ENCODE measurements at places on chromosomes 11 and 22.

DNA sequence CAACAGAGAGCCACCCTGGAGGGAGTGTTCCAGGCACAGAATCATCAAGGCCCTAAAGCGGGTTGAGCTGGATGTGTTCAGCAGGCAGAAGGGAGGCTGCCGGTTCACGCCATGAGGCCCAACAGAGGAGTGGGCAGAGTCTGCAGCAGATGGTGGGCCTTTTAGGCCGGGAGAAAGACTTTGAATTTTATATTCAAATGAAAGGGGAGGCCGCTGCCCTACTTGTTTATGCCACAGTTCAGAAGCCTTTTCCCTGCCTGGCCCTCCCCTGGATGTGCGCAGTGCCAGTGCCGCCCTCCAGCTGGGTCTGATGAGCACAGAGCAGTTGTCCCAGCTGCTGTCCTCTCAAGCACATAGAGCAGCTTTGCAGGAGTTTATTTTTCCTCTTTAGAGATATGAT, 46.9 kb upstream of the TTC12 start:
- DNase-seq: no peak
- H3K4me3 ChIP-seq: no peak overlapping the region
- H3K4me1 ChIP-seq: no peaks in the 10 kb centered on the region
- H3K36me3 ChIP-seq: no peaks in the 10 kb centered on the region
- H3K27me3 ChIP-seq: no peaks in the 10 kb centered on the region

DNA sequence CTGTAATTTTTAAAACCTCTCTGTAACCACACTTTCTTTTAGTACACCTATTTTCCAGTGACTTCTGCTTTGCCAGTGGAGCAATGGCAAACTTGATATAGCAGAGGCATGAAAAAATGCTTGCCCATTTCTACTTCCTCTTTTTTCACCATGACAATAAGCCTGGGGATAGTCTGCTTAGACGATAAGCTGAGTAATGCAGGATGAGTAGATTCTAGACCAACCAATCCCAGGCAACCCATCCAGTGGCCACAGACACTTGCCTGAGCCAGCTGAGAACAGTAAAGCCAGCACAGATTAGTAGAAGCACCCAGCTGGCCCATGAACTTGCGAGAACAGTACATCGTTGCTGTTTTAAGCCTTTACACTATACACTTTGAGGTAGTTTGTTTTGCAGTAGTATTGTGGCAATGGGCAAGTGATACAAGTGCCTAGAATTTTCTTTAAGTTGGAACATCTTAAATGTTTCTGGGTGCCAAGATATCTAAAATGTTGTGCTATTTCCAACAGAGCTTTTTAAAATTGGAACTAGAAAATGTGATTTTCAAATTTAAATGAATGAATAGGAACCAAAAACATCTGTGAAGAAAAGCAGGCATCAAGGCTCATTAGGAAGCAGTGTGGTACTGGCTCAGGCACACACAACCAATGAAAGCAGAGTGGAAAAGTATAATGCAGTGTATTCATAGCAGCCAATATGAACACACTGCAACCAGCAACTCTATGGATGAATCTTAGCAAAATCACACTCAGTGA, 37.7 kb downstream of the DDI1 start:
- no peaks in the 10 kb centered on the region for H3K4me1 ChIP-seq
- no peak overlapping the region for H3K27ac ChIP-seq
- no peaks in the 10 kb centered on the region for H3K36me3 ChIP-seq

DNA sequence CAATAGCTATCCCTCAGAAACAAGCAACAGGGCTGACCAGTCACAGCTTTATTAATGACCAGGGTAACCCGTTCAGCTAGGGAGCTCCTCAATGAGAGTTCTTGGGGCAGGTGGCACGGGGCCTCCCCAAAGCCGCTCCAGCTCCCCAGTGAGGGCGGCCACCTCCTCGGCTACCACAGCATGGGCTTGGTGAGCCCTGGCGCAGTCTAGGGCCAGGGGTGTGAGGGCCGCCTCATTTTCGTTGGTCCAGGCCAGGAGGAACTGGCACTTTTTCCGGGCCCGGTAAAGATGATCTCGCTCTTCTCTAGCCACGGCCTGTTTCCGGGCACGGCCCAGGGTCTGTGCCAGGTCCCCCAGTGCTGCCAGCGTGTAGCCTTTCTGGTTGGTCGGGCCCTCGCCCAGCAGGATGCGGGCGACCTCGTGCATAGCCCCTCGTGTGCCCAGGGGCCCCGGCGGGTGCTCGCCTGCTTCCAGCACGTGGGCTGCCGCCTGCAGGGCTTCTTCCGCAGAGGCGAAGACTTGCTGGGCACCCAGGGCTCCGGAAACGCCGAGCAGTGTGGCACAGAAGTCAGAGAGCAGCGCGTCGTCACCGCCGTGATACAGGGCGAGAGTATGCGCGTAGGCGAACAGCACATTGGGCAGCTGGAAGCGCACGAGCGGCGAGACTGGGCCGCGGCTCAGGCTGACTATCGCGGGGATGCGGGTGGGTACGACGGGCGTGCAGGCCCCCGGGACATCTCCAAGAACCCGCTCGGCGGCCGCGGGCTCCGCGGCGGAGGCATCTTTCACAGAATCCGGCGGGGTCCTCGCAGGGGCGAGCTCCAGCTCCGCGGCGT, 913 bp downstream of the ZNHIT2 start:
- peaks cover 53% of the 10 kb centered on the region for H3K4me1 ChIP-seq
- peak overlapping the region; percentile 94 for H3K4me3 ChIP-seq
- DNase-seq: peak; percentile 65
- peaks cover 50% of the 10 kb centered on the region for H3K36me3 ChIP-seq
- H3K27me3 ChIP-seq: no peaks in the 10 kb centered on the region

GRCh38 chr11:117999354-117999993, 13.3 kb downstream of the IL10RA start:
- H3K4me1 ChIP-seq: peaks cover 37% of the 10 kb centered on the region
- H3K27ac ChIP-seq: no peak overlapping the region
- H3K27me3 ChIP-seq: no peaks in the 10 kb centered on the region
- no peak overlapping the region for H3K4me3 ChIP-seq

DNA sequence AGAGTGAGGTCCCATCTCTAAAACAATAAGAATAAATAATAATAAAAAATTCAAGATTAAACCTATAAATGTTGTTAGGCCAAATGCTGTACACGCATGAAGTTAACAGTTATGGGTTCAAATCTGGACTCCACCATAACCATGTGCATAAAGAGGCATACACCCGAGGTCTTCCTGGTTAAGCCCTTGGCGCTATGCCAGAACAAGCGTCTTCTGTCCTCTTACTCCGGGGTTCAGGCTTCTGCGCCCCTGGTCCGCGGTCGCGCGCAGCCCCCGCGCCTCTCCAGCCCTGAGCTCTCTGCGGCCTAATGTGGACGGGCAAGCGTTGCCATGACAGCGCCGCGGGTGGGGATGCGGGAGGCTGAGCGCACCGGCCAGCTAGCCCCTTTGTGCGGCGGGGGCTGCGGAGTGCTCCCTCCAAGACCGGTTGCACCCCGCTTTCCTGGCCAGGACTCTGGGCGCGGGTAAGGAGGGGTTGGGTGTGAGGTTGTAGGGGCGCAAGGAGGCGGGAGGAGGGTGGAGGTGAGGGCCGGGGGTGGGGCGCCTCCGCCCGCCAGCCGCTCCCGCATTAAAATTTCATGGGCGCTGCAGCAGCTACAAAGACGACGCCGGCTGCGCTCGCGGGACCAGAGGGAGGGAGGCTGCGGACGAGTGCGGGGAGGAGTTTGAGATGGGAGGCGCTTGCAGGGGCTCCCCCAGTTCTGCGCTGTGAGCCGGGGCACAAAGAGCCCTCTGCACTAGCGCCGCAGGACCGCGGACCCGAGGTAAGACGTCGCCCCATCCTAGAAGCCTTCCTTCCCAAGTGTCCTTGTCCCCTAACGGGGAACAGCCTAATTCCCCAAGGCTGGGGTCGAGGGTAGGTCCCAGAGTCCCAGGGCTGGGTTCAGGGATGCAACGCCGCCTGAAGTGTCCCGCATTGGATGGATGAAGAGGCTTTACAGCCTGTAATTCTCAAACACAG, at the start of gene MIAT:
Gene MIAT (plus strand): TSS at position 698 of the 961 bp plus-strand sequence.
- H3K4me1 ChIP-seq: peaks cover 27% of the 10 kb centered on the region
- peaks cover 30% of the 10 kb centered on the region for H3K27me3 ChIP-seq
- H3K27ac ChIP-seq: no peak within 1 kb of the TSS
- H3K36me3 ChIP-seq: no peaks in the 10 kb centered on the region
- DNase-seq: peak; percentile 59

GRCh38 chr11:134416726-134417125, 4.7 kb upstream of the B3GAT1 start:
- H3K36me3 ChIP-seq: no peaks in the 10 kb centered on the region
- H3K27me3 ChIP-seq: peaks cover 52% of the 10 kb centered on the region
- DNase-seq: no peak

DNA sequence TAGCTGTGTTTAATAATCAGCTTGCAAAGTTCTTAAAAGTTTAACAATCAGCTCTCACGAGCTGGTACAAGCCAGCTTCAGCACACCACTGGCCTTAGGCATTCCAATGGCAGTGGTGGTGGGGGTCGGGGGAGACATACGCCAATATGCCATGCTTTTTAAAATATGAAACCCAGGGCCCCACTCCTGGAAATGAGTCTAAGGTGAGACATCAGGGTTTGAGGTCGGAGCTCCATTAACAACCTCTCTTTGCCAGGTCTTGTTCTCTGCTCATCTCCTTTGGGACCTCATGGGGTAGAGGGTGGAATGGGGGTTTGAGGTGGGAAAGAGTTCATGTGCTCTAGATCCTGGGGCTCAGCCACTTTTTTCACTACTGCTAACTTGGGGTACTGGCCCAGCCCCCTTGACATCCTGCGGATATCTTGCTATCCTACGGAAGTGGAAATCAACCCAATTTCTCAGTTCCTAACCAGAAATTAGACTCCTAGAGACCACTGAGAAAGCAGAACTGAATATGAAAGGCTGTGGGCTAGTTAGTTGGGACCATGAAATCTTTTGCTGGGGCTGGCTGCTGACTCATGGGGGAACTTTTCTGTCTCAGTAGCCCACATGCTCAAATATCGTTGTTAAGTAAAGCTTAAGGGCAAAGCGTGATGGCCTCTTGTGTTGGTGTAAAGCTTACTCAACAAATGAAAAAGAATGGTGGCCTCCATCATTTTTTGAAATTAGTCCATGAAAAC, 90.1 kb downstream of the PDHX start:
- H3K4me1 ChIP-seq: peaks cover 27% of the 10 kb centered on the region
- no peak overlapping the region for H3K4me3 ChIP-seq
- no peaks in the 10 kb centered on the region for H3K36me3 ChIP-seq
- no peak for DNase-seq
- H3K27ac ChIP-seq: no peak overlapping the region
- no peaks in the 10 kb centered on the region for H3K27me3 ChIP-seq

DNA sequence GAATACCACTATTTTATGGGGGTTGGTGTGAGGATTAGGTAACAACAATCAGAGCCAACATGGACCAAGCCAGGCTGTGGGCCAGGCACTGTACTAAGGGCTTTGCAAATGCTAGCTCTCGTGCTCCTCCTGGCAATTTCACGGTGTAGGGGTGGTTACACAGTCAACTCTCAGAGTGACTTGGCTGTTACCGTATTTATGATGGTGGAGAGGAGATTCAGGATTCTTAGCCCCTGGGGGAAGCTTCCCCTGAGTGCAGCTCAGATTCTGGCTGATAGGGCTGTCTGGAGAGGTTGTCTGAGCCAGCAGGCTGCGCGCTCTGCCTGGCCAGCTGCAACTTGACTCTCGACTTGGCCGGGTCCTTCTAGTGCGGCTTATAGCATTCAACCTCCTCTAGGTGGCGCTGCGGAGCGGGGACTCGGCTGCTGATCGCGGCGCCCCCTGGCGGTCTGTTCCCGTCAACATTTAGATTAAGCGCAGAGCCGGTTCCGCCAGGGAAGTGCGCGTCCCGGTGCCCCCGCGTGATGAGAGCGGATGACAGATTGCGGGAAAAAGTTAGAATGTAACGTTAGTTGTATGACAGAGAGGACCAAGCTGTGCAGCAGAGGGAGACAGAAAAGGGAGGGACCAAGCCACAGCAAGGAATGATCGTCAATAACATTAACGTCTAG, 4.5 kb upstream of the NCF4 start:
- no peak overlapping the region for H3K27ac ChIP-seq
- no peak overlapping the region for H3K4me3 ChIP-seq
- H3K27me3 ChIP-seq: no peaks in the 10 kb centered on the region
- no peaks in the 10 kb centered on the region for H3K36me3 ChIP-seq

- H3K27ac ChIP-seq: peak overlapping the region; percentile 4
- no peak for DNase-seq
- no peaks in the 10 kb centered on the region for H3K36me3 ChIP-seq
- peak overlapping the region; percentile 40 for H3K4me3 ChIP-seq
These were observed 10.3 kb downstream of the PRCP start for GRCh38 chr11:82890002-82890341.

GRCh38 chr11:59198726-59199125, 14.0 kb downstream of the MPEG1 start:
- no peak overlapping the region for H3K27ac ChIP-seq
- H3K36me3 ChIP-seq: peaks cover 66% of the 10 kb centered on the region
- H3K27me3 ChIP-seq: no peaks in the 10 kb centered on the region
- no peak overlapping the region for H3K4me3 ChIP-seq
- no peak for DNase-seq

DNA sequence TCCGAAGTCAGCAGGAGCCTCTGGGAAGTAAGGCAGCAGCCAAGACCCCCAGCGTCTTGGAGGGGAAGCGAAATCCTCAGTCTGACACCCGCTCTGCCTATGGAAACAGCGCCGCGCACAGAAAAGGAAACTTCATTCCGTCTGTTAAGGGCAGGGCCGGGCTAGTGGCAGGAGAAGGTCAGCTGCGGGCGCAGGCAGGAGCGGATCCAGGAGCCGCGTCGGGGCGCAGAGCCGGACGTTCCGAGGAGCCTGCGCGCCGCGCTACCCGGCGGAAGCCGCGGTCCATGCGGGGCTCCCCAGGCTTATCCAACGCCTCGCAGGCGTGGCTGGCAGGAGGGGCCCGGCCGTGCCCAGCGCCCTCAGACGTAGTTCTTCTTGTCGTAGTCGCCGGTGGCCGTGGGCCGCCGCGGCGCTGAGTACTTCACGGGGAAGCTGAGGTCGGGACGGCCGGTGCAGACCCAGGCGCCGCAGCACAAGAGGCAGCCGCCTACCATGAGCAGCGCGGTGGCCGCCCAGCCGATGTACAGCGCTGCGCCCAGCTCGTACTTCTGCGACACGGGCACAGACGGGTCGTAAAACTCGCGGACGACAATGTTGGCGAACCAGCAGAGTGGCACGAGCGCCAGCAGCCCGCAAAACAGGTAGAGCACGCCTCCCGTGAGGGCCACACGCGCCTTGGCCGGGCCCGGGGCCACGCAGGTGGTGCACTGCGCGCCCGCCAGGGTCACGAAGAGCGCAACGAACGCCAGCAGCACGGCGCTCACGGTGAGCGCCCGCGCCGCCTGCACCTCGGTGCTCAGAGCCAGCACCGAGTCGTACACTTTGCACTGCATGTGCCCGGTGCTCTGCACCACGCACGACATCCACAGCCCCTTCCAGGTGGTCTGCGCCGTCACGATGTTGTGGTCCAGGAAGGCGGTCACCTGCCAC, 705 bp downstream of the CLDN5 start:
- H3K4me1 ChIP-seq: peaks cover 27% of the 10 kb centered on the region
- no peak for DNase-seq
- H3K4me3 ChIP-seq: peak overlapping the region; percentile 61
- H3K27ac ChIP-seq: peak overlapping the region; percentile 91
- no peaks in the 10 kb centered on the region for H3K36me3 ChIP-seq

DNA sequence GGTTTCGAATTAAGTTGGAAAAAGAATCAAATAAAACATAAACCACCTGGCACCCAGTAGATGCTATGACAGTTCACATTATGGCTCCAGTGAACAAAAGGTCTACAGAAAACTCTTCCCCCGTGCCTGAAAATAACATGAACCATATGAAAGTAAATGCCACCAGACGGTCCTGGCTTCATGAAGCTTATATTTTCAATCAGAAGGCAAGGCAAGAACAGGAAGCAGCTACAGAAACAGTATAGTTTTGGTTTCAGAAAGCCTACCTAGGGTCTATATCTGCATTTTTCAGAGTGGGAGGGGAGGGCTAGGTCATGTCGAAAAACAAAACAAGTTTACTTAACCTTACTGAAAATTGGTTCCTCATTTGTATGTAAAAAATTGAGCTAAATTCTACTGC, 9.8 kb downstream of the RAB30 start:
- no peaks in the 10 kb centered on the region for H3K36me3 ChIP-seq
- H3K4me3 ChIP-seq: no peak overlapping the region
- H3K4me1 ChIP-seq: peaks cover 30% of the 10 kb centered on the region
- H3K27me3 ChIP-seq: no peaks in the 10 kb centered on the region
- H3K27ac ChIP-seq: no peak overlapping the region
